ENCODE measurements at places on chromosomes 12 and 14.

- DNase-seq: no peak
Measured at GRCh38 chr14:98819867-98820206, 452.2 kb downstream of the BCL11B start.

GRCh38 chr14:65780566-65780965, 368.0 kb downstream of the FUT8 start:
- no peak for DNase-seq

- no peak for DNase-seq
Measured at GRCh38 chr12:89669197-89669596, 39.4 kb downstream of the ATP2B1 start.

- no peak for DNase-seq
Measured at GRCh38 chr12:89383235-89384049, 31.1 kb upstream of the DUSP6 start.

GRCh38 chr14:104659764-104660523, 29.5 kb upstream of the INF2 start:
- DNase-seq: no peak

- no peak for DNase-seq
Measured at GRCh38 chr14:63692310-63693020, 35.4 kb downstream of the SGPP1 start.

- DNase-seq: no peak
Measured at GRCh38 chr12:104676636-104677035, 219.9 kb downstream of the CHST11 start.

DNA sequence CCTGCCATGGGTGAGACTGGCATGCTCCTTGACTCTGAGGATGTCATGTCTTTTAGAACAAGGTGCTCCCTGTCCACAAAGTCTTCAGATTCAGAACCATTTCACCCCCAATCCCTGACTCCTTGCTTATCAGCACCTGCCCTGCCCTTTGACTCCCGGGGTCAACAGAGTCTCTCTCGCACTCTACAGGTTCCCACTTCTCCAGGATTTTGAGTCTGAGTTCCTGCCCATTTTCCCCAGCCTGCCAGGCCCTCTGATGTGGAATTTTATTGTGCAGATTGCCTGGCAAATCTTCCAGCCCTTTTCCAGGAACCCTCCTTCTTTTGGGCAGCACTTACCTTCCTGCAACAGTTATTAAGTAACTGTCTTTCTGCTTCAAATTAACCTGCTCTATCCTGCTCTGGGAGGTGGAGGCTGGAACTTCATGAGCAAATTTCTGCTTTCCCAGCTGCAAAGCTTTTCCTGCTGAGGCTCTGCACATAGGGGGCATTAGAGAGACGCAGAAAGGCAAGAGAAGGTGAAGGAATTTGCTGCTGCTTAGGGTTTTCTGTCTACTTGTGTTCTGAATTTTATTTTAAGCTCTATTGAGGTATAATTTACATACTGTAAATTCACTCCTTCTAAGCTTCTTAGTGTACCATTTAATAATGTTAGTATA, 259.1 kb downstream of the PCNX1 start:
- DNase-seq: peak; percentile 45

- peak; percentile 53 for DNase-seq
Measured at GRCh38 chr14:89899917-89900663, 54.4 kb downstream of the EFCAB11 start.

GRCh38 chr12:103928682-103929045, 1.5 kb upstream of the HSP90B1 start:
- peak; percentile 34 for DNase-seq

DNA sequence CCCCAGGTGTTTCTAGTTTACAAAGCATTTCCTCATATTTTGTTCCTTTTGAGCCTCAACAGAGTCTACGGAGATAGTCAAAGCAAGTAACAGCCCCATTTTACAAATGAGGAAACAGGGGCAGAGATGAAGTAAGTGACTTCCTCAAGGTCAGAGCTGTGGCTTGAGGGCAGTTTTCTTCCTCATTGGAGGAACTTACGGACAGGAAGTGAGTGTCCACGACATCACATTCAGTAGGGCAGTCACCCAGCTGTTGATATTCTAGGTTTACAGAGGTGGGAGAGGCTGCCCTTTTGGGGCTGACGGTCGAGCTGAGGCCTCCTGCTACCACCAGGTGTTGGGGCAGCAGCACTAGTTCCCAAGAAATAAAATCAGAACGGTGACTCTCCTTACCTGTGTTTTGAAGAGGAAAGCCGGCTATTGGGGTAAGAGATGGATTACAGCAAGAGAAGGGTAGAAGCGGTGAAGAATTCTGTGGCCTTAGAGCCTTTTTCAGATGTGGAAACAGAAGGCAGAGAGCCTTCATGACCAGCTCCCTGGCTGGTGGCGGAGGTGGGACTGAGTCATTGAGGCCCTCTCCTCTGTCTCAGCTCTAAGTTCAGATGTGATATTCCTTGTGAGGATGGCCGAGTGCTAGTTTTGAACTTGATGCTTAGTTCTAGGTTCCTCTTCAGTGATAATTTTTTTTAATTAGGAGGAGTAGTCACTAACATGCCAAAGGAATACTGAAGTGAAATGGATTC, 41.7 kb downstream of the SUSD6 start:
- no peak for DNase-seq

DNA sequence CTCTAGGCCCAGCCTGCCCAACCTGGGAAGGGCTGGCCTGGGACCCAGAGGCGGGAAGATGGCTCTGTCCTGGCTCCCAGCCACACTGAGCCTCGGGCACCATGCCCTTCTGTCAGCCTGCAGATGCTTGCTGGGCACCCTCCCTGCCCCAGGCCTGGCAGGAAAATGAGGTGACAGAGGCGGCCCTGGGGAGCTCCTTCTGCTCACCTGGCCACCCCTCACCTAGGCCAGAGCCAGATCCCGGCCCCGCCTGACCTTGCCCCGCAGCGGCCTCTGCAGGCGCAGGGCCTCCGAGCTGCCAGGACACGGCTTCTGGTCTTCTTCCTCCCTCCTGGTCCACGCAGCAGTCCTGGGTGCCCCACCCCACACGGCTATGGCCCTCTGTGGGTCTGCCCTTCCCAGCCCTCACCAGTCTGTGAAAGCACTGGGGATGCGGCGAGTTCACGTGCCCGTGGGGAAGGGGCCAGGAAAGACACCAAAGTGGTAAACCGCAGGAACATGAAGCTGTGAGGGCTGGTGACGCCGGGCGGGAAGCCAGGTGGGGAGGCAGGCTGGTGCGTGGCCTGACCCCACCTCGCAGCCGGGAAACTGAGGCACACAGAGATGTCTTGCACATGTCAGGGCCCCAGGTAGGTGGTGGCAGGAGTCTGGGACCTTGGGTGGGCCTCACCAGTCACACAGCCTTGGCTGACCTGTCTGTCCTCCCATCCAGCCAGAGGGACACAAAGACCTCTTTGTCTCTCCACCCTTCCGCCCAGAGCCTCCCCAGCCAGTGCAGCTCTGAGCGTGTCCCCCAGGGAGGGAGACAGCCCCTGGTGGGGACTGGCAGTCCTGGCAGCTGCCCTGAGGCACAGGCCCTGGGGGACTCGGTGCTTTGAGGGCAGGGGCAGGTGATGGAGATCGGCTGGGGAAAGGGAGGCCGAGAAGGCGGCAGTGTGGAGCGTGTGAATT, 12.8 kb downstream of the BAG5 start:
- no peak for DNase-seq

DNA sequence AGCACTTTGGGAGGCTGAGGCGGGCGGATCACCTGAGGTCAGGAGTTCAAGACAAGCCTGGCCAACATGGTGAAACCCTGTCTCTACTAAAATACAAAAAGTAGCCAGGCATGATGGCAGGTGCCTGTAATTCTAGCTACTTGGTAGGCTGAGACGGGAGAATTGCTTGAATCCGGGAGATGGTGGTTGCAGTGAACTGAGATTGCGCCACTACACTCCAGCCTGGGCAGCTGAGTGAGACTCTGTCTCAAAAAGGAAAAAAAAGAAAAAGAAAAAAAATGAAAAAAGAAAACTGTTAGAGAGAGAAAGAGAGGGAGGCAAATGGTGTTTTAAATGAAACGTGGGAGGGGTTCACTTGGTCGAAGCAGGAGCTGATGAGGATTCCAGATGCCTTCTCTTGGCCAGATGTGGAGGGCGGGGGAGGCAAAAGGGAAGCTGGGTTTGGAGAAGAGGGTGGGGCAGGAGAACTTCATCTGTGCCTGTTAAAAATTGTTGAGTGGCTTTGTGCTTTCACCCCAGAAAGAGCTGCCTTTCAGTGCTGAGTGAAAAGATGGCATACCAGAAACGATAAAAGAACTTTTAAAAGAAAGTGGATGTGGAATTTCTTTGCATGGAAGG, 1.1 kb downstream of the EMP1 start:
- peak; percentile 93 for DNase-seq

DNA sequence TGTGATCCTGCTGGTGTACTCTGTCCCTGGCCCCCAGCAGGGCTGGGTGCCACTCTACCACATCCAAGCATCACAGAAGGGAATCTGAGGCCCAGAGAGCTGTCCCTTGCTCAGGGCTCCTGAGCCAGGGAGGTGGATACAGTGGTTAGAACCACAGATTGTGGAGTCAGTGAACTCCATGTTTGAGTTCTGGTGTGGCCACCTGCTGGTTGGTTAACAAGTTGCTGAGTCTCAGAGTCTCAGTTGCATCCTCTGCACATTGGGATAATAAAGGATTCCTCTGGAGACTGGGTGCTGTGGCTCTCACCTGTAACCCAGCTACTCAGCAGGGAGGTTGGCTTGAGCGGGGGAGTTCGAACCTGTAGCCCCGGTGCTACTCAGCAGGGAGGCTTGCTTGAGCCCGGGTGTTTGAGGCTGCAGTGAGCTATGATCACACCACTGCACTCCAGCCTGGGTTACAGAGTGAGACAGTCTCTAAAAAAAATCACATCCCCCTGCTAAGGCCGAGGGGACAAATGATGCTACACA, 39.4 kb downstream of the MVK start:
- DNase-seq: no peak

- DNase-seq: no peak
Measured at GRCh38 chr12:112539221-112539620, 120.5 kb downstream of the PTPN11 start.

DNA sequence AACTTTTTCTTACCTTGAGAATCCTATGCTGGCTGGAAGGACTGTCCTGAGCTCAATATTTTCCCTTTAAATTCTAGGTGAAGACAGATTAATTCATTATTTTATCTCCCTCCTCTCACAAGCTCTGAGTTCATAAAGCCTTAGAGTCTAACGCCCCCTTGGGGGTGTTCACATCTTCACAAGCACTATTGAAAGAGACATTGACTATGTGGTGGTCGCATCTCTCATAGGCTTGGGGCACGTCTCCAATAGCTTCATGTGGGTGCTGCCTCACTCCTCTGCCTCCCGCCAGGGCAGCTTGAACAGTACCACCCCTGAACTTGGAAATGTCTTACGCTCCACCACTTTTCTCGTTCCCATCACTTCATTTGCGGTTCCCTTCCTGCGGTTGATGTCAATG, 106.2 kb downstream of the UNC79 start:
- no peak for DNase-seq

- no peak for DNase-seq
Measured at GRCh38 chr12:40874868-40875267, 182.6 kb downstream of the CNTN1 start.

DNA sequence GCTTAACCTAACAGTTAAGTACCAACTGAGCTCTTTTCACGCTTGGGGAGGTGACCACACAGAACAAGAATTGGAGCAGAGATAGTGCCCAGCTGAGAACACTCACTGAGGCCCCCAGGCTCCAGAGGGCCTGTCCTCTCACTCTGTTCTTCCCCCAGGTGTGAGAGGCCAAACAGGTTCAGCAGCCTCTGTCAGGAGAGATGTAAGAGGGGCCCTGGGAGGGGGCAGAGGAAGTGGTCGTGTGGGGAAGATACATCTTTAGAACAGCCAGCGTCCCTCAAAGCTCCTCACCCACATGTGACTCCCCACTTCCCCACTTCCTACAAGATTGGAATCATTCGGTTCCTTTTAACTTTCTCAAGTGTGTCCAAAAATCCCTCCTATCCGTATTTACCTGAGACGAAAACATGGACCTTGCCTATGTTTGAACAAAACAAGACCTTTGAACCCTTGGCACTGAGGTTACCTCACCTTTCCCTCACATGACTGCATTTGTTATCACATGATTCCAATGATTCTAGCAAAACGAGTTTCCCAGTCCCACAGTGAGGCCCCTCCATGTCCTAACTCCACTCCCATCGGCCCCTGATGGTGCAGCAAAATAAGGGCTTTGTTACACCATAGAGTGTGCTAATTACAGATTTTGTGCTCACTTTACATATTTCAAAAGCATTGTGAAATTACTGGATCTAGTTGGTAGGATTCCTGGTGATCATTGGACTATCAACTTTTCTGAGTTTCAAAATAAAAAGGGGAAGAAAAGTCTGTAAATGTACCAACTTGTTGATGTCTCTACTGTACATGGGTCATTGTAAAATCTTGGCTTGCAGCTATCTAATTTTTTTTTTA, 40.0 kb upstream of the PAPOLA start:
- no peak for DNase-seq

- no peak for DNase-seq
Measured at GRCh38 chr12:52086366-52086765, 6.9 kb downstream of the SMIM41 start.

GRCh38 chr14:89700801-89701200, 253.7 kb downstream of the EFCAB11 start:
- no peak for DNase-seq

- no peak for DNase-seq
Measured at GRCh38 chr12:31944299-31944698, 14.9 kb upstream of the RESF1 start.

- DNase-seq: no peak
Measured at GRCh38 chr12:25480145-25480544, 72.9 kb downstream of the LMNTD1 start.

- no peak for DNase-seq
Measured at GRCh38 chr14:104795781-104796686, 486 bp upstream of the AKT1 start.

- DNase-seq: no peak
Measured at GRCh38 chr12:117919479-117919878, 49.3 kb downstream of the KSR2 start.

- no peak for DNase-seq
Measured at GRCh38 chr12:32483499-32483898, 84.1 kb downstream of the FGD4 start.

GRCh38 chr14:64947710-64948611, 5.4 kb upstream of the GPX2 start:
- no peak for DNase-seq

GRCh38 chr14:64069634-64070359, 217.0 kb downstream of the SYNE2 start:
- DNase-seq: no peak

DNA sequence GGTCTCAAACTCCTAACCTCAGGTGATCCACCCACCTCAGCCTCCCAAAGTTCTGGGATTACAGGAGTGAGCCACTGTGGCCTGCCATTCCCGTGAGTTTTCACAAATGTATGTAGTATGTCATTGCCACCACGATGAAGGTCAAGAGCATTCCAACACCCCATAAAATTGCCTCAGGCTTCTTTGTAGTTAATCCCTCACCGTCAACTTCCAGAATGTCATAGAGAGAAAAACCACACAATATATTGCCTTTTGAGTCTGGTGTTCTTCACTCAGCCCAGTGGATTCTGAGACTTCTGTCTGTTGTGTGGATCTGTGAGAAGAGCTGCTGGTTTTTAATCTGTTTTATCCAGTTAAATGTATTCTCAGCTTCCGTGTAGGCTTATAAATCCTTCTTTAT, 12.6 kb upstream of the CFAP251 start:
- DNase-seq: no peak

GRCh38 chr12:115871714-115872113, 405.8 kb downstream of the MED13L start:
- no peak for DNase-seq
